HT-29 (cell line): ENCODE measurements at places on chromosomes 5 and 9. TPM values are rescaled to one million over a fixed set of nuclear protein-coding genes. Genes with fewer than 3 reads are reported as not detected.

CATSPER3 gene
- not detected in 2 replicates for total RNA-seq

SNCAIP gene
- total RNA-seq = not detected in 2 replicates

DNA sequence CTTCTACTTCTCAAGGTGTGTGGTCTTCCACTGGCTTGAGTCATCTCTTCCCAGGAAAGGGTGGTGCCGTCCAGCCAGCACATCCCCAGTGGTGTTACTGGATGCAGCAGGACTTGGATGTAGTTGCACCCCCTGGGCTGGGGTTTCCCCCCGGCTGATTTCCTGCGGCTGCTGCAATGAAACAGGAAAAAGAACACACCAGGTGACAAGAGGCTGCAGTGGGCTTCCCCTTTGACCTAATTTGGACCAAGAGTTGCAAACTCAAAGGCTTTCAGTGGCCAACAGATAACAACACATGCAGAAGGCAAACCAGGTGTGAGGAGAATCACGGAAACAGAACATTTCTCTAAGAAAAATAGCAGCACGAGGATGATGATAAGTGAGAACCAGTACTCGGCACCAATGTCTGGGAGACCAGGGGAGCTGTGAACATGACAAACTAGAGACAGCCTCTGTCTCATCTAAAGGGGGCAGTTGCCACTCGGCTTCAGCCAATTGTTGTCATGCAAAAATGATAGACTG lies 83.7 kb downstream of the PDE6A start:
- DNase-seq = no peak

GABRA1 gene
- not detected in 2 replicates for total RNA-seq

TMED7 gene
- total RNA-seq = 336 and 348 TPM in 2 replicates

- no peak for DNase-seq
Observed at GRCh38 chr9:6644346-6645104, 1.0 kb downstream of the GLDC start.

DNA sequence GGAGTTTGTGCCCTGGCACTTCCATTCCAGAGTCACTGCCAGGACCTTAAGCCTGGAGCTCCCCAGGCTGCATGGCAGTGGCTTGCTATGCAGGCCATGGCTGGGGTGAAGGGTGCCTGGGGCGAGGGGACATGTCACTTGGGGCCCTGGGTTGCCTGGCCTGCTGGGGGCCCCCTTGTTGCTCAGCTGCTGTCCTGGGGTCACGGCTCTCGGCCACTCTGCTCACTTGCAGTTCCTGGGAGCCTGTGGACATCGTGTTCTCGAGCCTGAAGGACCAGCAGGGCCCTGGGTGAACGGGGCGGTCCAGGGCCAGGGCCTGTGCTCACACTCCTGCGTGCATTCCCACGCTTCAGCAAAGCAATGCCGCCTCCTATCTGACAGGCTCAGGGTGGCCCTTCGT lies 14.5 kb upstream of the SLC2A6 start:
- no peak for DNase-seq

DNA sequence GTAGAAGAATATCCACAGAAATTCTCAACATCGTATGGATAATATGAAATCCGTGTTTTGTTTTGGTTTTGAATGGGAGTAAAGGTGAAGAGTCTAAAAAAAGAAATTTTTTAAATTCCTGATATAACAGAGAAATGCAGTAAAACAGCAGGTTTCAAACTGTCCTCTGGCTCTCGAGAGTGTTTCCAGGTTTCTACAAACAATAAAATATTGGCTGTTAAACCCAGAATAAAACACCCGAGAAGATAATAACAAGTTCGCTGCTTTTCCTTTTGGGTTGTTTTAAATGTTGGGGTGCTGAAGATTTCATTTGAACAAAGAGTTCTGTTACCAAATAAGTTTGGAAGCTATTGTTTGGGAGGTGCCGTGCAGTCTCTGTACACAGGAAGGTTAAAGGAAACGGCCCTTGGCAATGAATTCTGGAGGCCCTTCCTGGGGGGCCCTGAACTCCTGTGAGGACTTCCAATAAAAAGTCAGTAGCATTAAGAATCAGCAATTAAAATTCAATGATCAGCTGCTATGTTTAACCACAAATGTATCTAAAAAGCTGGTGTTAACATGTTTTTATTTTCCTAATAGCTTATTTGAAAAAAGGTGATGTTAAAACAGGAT lies 215.8 kb downstream of the TSSK1B start:
- no peak for DNase-seq

DNA sequence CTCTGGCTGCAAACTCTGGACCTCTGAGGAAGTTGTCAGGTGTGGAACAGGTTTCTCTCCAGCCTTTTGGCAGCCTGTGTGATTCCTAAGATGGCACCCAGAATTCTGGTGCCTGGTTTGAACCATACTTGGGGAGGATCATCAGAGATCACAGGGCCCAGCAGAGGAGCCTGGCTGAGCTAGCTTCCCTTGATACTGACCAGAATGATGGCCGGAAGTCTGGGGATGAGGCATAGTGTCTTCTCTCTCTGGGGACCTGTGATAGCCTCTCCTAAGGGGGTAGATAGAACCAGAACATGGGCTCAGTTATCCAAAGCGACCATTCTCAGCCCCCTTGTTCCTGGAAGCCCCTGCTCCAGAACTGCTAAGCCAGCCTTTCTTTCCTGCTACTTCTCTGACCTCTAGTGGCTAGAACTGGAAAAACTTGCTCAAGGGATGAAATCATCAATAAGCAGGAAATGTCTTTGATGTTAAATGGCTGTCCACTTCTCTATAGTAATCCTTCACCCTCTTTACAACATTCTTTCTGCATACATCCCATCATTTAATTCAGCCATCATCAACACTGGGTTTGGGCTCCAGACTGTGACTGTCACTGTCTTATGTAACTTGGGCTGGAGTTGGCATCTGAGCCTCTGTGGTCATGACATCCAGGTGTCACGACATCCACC lies 55.1 kb downstream of the C9orf152 start:
- peak; percentile 69 for DNase-seq

- DNase-seq = peak; percentile 19
Observed at GRCh38 chr5:72949481-72949880, 6.4 kb upstream of the FCHO2 start.
